Fibroblast of skin of scalp (primary cell): ENCODE measurements at places on chromosomes 5 and 9.

GRCh38 chr5:80106916-80107315 is 71.8 kb downstream of the THBS4 start:
- no peak for DNase-seq

DNA sequence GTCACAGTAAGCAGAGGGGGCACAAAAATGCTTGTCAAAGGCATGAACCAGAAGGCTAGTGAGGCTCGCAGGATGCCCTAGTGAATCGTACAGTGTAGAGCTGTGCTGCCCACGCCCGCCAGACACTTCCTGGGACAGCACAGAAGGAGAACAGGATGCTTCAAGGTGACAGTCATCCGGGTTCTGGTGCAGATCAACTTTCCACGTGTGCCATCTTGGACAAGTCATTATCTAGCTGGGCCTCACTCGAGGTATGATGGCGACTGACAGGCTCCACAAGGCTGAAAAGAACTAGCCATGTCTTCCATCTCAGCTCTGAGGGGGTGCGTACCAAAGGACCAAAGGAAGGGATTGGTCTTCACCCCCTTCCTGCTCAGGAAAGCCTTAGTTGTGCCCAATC is 14.0 kb downstream of the SPRY4 start:
- DNase-seq: no peak

DNA sequence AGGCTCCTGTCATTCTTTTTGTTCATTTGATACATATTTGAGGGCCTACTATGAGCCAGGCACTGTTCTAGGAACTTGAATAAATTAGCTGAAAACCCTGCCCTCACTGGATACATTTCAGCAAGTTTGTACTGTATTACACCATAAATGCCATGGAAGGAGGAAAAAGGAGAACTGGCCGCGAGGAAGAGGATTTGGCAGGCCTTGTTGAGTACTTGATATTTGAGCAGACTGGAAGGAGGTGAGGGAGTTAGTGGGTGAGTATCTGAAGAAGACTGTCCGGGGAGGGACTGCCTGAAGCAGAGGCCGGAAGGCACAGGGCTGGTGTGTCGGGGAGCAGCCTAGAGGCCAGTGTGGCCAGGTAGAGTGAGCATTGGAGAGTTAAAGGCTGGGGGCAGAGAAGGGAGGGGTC is 4.5 kb downstream of the SNX30 start:
- DNase-seq: no peak

DNA sequence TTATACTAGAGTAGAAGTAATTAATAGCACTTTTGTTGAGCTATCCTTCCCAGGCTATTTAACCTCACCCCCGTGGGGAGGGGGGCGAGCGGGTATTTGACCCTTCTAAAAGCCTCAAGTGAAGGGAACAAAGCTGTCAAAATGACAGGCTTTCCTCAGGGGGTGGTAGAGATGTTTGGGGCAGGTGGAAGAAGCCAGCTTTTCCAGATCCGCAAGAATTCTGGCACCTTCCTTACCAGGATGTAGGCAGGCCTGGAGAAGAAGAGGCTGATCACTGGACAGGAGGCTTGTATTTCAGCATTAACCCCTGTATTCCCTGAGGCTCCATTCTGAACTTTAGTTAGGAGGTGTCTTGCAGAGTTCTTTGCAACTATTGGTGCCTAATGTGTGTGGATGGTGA is 26.2 kb upstream of the MLANA start:
- DNase-seq: no peak

DNA sequence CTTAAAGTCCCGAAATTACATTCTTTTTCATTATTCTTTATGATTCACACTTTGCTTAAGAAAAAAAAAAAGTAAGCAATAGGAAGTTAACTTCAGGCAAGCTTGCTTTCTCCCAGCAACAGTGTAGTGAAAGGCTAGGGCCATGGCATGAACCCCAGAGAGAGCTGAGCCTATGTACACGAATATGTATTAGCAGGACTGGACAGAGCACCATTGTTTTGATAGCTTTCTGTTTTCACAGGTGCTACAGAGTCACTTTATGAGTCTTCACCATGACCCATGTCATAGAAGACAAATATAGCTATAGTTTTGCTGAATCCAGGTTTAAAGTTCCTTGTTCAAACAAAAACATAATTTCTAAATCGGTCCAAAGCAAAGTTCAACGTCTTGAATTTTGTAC is 199.2 kb downstream of the ADAMTSL1 start:
- DNase-seq: no peak
